ENCODE measurements at places on chromosomes 4 and X.

GRCh38 chrX:77510007-77510406, 62.8 kb downstream of the FGF16 start:
- H3K27ac ChIP-seq: no peak overlapping the region
- H3K36me3 ChIP-seq: no peaks in the 10 kb centered on the region
- no peak for DNase-seq
- no peaks in the 10 kb centered on the region for H3K27me3 ChIP-seq
- no peaks in the 10 kb centered on the region for H3K4me1 ChIP-seq
- H3K4me3 ChIP-seq: no peak overlapping the region

DNA sequence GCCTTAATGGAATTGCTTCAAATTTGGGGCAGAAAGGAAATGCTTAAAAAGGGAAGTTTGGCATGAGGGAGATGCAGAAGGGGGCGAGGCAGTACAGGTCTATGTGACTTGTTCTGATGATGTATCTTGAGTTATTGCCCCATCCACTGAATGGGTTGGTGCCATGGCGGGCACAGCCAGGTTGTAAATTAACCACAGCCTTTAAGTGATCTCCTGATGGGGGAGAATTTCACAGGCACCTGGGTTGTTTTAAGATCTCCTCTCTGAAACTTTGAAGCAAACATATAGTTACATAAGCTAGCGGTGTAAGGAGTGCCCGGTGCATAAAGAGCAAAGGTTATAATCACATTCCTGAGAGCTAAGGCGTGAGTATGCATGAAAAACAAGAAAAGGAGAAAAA, 37.0 kb downstream of the NPY5R start:
- H3K27ac ChIP-seq: no peak overlapping the region
- no peak overlapping the region for H3K4me3 ChIP-seq
- H3K27me3 ChIP-seq: no peaks in the 10 kb centered on the region
- H3K4me1 ChIP-seq: no peaks in the 10 kb centered on the region
- no peaks in the 10 kb centered on the region for H3K36me3 ChIP-seq

- peak; percentile 71 for DNase-seq
- no peak overlapping the region for H3K27ac ChIP-seq
- H3K4me1 ChIP-seq: no peaks in the 10 kb centered on the region
- H3K36me3 ChIP-seq: no peaks in the 10 kb centered on the region
These were observed 317.0 kb downstream of the ADGRL3 start for GRCh38 chr4:61517144-61517543.

DNA sequence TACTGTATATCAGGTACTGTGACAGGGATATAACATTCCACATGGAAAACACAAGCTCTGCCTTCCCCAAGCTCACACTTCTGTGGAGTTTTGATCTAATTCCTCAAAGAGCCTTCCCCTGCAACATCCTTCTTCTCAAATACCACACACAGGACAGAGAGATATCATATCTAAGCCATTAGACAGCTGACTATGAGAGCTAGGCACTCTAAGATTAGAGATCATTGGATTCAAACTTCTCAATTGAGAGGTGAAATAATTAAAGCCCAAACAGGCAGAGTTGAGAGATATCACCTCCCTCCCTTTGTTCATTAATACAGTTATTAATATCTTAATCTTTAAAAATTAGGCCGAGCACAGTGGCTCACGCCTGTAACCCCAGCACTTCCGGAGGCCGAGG, 25.0 kb downstream of the TEC start:
- no peaks in the 10 kb centered on the region for H3K36me3 ChIP-seq
- no peak overlapping the region for H3K27ac ChIP-seq
- no peaks in the 10 kb centered on the region for H3K4me1 ChIP-seq
- no peak for DNase-seq
- no peak overlapping the region for H3K4me3 ChIP-seq

DNA sequence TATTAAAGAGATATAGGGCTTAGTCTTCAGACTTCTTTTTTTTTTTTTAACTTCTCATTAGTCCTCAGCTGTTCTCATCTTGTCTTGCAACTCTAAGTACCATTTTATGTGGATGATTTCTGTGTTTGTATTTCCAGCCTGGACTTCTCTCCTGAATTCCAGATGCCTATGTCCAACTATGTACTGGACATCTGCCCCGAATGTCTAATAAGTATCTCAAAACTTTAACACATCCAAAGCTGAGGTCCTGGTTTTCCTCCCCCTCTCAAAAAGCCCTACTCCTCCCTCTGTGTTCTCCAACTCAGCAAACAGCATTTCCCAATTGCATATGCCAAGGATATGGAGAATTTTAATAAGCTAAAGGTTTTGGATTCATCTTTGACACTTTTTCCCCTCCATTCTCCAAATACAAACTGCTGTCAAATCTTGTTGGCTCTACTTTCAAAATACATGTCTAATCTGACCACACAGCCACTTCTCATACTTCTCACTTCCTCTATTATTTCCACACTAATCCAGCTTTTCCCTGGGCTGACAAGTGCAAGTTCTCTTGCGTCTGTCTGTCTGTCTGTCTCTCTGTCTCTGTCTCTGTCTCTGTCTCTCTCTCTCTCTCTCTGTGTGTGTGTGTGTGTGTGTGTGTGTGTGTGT, 79.8 kb downstream of the CLCN5 start:
- H3K27me3 ChIP-seq: no peaks in the 10 kb centered on the region
- H3K4me1 ChIP-seq: peaks cover 2% of the 10 kb centered on the region
- no peak overlapping the region for H3K27ac ChIP-seq
- no peaks in the 10 kb centered on the region for H3K36me3 ChIP-seq

- H3K27ac ChIP-seq: peak overlapping the region; percentile 33
- H3K4me1 ChIP-seq: no peaks in the 10 kb centered on the region
- H3K36me3 ChIP-seq: no peaks in the 10 kb centered on the region
- no peak overlapping the region for H3K4me3 ChIP-seq
These were observed 160.2 kb upstream of the CPEB2 start for GRCh38 chr4:14841801-14842768.

GRCh38 chr4:110907801-110908313, 285.0 kb upstream of the PITX2 start:
- no peaks in the 10 kb centered on the region for H3K27me3 ChIP-seq
- DNase-seq: no peak
- H3K4me1 ChIP-seq: no peaks in the 10 kb centered on the region
- H3K4me3 ChIP-seq: no peak overlapping the region

DNA sequence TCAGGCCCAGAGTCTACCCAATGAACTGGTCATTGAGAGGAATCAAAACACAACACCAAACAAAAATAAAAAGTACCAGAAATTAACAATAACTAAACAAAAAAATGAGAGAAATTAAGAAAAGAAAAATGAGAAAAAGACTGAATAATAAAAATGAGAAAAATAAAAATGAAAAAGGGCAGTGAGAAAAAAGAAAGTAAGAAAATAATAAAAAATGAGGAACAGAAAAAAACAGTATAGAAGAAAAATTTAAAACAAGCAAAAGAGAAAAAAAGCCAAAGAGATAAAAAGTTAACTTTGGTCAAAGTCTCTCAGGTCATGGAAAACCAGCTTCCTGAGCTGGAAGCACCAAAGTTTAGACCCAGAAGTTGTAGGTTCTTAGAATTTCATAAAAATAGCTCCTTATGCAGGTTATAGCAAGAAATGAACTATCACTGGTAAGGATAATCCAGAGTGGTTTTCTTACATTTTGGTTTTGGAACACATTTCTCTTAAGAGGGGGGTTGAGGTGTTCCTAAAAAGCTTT, 51.0 kb upstream of the WDR17 start:
- H3K36me3 ChIP-seq: no peaks in the 10 kb centered on the region
- no peak overlapping the region for H3K4me3 ChIP-seq
- H3K27me3 ChIP-seq: no peaks in the 10 kb centered on the region
- H3K27ac ChIP-seq: no peak overlapping the region
- H3K4me1 ChIP-seq: no peaks in the 10 kb centered on the region

DNA sequence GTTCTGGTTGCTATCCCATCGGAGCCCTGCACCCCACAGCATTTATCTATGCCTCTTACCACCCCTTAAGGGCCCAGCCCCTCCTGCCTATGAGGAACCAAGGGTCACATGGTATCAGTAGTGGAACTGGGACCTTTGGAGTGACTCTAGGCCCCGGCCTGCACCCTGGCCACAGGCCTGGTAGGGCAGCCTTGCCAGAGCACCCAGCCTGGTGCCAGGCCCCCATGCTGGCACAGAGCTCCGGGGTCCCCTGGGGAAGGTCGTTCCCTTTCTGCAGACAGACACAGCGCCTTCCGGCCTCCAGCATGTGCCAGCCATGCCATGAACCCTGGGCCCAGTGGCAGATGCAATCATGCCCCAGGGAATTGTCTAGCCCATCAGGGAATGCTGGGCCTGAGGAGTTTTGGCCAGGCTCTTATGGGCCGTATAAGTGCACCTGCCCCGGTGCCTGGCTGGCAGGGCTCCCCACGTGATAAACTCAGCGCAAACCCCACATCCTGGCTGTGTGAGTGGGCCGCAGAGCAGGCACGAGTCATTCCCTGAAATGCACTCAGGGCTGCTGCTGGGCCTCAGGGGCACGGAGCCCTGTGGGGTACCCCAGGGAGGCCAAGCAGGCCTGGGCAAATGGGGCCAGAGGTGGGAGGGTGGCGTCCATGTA, 19.8 kb upstream of the ADD1 start:
- H3K27me3 ChIP-seq: no peaks in the 10 kb centered on the region
- H3K36me3 ChIP-seq: no peaks in the 10 kb centered on the region
- no peak overlapping the region for H3K4me3 ChIP-seq

Data from left lung (tissue), 14 donors.